DMS53 (cell line): ENCODE measurements at places on chromosomes 4 and X.
A peak's percentile ranks its signal among the peaks of the same experiment; 100 is the strongest.

GRCh38 chr4:101693842-101694398 is 96.6 kb upstream of the BANK1 start:
- DNase-seq: peak; percentile 52

GRCh38 chrX:16852617-16853179 is 17.5 kb downstream of the RBBP7 start:
- no peak for DNase-seq

DNA sequence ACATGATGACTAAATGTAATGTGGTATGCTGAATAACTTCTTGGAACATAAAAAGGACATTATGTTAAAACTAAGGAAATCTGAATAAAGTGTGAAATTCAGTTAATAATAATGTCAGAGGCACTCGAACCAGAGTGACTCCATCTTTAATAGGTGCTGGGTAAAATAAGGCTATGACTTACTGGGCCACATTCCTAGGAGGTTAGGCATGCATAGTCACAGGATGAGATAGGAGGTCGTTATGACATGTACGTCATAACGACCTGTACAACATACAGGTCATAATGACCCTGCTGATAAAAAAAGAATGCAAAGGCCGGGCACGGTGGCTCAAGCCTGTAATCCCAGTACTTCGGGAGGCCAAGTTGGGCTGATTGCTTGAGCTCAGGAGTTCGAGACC is 28.9 kb upstream of the OPHN1 start:
- no peak for DNase-seq

- peak; percentile 10 for DNase-seq
These were observed 16.3 kb upstream of the DRD5 start for GRCh38 chr4:9765091-9765490.

- no peak for DNase-seq
These were observed 983.5 kb downstream of the FAT4 start for GRCh38 chr4:126298271-126298670.

DNA sequence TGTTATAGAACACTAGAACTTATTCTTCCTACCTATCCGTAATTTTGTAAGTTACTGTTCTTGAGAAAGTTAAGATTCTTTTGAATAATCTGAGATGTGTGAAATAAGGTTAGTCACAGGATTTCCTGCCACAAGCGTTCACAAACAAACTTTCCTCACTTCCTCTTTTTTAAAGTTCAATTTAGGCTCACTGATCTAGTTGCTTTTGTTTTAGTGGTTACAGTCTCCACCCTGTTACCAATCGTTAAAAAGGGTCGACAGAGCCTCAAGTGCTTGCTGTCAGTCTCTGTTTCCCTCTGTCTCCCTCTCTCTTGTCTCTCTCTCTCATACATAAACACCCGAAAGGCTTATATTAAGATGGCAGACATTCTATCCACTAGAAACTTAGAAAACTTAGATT is 35.9 kb upstream of the STK26 start:
- no peak for DNase-seq

DNA sequence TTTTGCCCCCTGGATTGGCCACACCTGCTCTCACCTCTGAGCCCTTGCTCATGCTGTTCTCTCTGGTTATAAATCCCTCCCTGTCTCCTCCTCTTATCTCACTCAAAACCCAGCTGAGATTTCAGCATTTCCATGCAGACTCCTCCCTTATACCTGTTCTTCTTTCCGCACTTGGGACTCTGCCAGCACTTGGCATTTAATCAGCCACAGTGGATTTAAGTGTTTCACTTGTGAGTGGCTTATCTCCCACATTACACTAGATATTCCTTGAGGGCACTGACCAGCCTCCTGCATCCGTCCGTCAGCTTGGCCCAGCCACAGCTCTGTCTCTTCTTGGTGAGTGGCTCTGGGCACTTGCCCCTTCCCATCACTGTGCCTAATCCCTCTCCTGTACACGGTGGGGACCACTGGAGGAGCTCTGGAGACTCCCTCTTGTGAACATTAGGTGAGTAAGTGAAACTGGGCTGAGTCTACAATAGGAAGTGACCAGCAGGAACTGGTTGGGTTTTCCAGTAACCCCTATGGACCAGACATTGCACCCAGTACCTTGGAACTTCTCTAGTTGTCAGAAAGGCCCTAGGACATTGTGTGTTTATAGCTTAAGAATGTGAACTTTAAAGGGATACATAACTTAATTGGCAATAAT is 19.9 kb downstream of the FGFBP1 start:
- no peak for DNase-seq

DNA sequence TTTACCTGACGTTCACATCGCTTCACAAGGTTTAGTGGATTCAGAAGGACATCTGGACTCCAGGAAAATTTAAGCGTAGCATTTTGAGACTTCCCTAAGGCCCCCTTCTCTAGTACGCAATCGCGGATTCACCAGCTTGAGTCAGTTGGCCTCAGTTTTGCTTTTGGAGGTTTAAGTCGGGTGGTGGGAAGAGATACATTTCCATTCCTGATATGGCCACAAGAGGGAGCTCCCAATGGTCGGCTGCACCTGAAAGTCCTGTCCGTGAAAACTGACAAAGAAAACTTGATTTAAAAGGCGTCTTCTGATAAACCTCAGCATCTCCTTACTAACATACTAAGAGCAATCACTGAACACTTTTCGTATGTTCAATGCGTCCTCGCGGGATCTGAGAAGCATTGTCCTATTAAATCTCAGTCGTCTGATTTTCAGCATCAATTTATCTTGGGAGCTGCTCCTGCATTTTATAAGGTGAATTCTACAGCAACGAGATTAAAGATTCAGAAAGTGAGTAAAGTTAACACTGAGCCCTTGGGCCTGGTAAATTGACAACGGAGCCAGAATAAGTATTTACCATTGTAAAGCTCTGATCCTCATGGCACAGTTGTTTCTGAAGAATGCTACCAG is 50.6 kb downstream of the LGI2 start:
- peak; percentile 88 for DNase-seq

DNA sequence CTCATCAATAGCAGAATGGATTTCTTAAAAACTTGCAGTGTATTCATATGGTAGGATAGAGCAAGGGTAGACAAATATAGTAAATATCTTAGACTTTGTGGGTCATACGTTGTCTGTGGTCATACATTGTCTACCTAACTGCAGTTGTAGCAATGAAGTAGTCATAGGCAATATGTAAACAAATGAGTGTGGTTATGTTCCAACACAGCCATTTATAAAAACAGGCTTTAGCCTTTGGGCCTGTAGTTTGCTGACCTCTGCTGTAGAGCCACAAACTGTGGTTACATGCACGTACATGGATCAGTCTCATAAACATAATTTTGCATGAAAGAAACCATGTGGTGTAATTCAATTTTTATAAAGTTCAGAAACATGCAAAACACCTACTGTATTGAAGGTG is 98.9 kb downstream of the LARP1B start:
- no peak for DNase-seq

DNA sequence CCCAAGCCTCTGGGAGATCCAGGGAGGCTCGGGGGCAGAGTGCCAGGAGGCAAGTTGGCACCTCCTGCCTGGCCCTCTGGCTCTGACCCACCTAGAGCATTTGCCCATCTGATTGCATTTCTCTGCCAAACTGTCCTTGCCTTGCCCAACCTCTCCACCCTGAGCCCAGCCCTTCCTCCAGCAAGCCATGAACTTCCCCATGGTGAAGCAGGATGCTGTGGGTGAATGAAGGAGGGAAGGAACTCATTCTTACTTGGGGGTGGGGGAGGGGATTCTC is 9.3 kb upstream of the CNGA2 start:
- no peak for DNase-seq

GRCh38 chr4:101008503-101008902 is 338.8 kb downstream of the PPP3CA start:
- DNase-seq: peak; percentile 9

DNA sequence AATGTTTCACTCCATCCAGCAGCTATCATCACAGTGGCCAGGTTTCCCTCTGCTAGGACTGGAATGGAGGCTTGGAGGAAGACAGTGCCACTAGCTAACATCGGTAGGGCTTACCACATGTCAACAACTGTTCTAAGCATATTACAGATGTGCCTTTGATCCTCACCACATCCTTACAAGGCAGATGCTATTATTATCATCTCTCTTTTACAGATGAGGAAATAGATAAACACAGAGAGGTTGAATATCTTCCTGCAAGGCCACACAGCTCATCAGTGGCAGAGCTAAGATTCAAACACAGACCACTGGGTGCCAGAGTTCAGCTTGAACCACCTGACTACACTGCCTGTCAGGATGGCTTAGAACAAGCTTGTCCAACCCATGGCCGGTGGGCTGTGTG is 47.4 kb downstream of the MAMLD1 start:
- DNase-seq: no peak

- DNase-seq: no peak
These were observed 199.2 kb downstream of the MAB21L2 start for GRCh38 chr4:150781191-150781590.

DNA sequence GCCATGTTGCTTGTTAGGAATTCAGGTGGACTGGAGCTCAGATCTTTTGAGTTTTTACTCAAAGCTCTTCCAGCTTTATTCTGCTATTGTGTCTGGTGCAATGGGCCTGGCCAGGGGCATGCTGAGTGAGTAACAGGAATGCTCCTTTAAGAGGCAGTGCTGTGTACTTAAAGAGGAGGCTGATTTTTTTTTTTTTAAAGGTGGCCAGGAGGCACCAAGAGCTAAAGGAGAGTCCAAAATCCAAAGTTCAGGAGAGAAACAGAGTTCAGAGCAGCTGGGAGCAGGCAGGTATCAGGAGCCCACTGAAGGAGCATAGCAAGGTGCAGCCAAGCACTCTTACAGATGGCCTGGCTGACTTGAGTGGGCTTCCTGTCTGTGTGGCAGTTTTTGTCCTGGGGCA is 178.7 kb downstream of the FMR1NB start:
- DNase-seq: no peak

DNA sequence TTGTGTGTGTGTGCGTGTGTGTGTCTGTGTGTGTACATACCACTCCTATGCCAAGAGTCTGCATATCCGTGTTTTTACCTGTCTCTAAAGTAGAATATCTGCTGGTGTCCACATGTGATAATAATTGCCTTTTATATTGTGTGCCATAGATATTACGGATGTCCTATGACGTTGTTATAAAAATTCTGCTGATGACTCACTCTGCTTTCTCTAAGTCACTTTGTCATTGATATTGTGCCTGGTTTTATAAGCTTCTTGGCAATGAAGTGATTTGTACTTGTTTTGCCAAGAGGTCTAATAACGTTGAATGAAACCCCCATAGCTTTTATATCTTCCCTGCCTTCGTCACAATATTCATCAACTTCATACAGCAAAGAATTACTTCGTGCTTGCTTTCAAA is 102.6 kb upstream of the C1GALT1C1 start:
- DNase-seq: no peak

DNA sequence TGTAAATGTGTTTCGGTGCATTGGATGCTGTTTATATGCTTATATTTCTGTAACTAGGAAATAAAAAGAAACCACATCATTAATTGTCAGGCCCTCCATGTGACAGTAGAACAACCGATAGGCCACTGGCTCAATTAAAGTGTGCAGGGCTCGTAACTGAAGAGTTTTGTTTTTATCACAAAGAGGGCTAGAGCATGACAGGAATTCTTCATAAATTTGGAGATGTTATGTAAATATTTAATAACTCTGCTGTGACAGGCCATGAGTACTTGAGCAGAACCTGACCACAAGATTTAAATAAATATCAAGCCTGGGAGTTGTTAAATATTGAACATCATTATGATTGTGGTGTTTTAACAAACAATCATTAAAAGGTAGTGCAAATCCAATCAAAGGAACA is 55.9 kb downstream of the MID1 start:
- peak; percentile 45 for DNase-seq

DNA sequence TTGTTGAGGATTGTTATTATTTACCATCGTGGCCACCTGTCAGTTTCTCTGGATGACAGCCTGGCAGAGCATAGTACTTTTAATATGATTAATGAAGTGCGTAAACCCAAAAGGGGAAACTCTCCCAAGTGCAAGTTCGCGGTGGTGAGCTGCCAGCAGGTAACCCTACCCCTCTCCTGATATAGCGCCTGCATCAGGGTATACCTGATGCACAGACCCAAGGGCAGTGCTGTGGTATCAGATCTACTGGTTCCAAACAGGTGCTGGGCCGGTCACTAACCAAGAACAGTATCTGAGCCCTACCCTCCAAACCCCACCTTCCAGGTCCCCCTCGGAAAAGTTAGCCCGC is 1.6 kb downstream of the RNF150 start:
- DNase-seq: no peak

DNA sequence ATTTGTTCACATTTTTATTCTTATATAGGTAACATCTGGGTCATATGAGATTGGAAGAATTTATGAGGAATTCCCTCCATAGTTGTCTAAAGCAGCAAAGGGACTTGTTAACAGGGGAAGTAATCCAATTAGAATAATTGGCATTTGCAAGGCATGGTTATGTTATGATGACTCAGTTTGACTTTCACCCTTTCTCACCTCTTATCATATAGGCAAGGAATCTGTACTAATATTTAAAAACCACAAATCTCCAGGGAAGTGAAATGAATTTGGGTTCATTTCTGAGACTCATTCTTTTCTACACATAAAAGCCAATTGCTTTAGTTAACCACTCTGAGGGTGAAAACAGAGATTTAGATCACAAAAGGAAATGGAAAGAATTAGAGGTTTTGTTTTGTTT is 281.5 kb upstream of the DKK2 start:
- DNase-seq: no peak

DNA sequence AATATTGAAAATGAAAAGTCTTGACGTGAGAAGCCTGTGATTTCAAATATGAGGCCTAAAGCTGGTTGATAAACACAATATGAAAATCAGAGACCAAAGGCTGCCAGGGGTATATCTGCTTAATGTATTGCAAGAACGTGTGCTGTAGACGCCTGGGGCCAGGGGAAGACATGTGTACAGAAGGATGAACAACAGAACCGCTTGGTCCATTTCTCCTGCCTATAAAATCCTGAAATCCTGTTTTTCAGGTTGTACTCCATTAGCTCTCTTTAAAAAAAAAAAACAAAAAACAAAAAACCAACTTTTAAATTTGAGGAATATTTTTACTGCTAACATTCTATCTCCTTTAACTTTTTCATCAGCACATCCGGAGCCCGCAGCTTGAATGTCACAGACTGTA is 109.2 kb downstream of the STOX2 start:
- no peak for DNase-seq

- DNase-seq: no peak
These were observed 75.4 kb upstream of the FAT1 start for GRCh38 chr4:186798951-186799659.

DNA sequence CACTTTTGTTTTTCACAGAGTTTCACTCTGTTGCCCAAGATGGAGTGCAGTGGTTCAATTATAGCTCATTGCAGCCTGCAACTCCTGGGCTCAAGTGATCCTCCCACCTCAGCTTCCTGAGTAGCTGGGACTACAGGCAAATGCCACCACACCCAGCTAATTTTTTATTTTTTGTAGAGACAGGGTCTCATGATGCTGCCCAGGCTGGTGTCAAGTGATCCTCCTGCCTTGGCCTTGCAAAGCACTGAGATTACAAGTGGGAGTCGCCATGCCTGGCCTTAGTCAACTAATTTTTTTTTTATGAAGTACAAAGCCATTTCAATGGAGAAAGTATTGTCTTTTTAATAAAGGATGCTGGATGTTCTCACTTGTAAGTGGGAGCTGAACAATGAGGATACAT is 51.3 kb upstream of the UXT start:
- no peak for DNase-seq
